ENCODE measurements at places on chromosomes 2 and 18.

DNA sequence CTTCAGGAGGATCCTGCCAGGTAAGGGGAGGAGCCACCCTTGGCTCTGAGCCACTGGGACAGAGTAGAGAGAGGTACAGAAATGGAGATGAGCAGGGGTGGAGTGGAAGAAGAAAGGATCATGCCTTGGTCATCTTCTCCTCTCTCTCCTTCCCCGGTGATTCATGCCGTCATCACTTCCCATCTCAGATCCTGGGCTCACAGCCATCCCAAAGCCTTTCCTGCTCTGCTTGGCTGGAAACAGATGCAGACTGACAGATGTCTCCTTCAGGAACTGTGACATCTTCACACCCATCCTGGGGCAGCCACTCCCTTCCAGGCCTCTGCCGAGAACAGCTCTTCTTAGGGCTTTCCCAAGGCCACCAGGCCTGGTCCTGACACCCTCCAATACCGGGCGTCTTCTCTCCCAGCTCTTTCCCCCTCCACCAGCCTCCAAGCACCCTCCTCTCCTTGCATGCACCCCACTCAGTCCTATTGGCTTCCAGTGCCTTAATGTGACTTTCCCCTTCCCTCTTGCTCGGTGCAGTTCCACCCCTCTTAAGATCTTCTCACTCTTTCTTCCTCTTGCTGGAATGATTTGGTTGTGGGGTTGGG lies 58.3 kb upstream of the TNP1 start:
- no peak for DNase-seq

GRCh38 chr2:128272601-128273468 lies 45.8 kb downstream of the HS6ST1 start:
- DNase-seq: no peak

DNA sequence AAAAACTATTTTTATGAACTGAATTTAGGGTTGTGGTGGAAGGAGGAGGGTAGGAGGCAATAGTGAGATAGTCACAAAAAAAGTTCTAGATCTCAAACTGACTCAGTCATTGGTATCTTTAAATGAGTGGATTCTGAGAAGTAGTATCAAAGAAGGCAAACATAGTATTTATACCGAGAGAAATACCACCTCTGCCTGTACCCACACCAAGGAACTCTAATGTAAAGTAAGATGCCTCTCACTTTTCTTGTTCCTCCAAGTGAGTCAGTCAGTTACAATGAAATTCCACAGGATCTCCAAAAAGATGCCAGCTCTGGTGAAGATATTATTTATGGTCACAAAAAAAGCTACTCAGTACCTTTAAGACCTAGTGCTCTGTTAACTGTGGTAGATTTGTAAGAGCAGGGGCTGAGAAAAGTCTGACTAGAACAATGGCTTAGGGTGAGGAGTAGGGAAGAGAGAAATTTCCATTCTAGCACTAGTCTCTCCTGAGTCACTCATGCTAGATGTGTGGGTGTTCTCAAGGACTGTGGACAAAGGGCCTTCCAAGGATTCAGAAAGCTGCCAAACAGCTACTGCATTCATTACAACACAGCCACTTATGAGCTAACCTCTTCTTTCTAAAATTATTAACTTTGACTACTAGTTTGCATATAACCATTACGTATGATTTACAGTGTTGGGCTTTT lies 36.3 kb downstream of the YWHAQ start:
- DNase-seq: no peak

GRCh38 chr2:200173691-200174090 lies 132.8 kb upstream of the SPATS2L start:
- no peak for DNase-seq

DNA sequence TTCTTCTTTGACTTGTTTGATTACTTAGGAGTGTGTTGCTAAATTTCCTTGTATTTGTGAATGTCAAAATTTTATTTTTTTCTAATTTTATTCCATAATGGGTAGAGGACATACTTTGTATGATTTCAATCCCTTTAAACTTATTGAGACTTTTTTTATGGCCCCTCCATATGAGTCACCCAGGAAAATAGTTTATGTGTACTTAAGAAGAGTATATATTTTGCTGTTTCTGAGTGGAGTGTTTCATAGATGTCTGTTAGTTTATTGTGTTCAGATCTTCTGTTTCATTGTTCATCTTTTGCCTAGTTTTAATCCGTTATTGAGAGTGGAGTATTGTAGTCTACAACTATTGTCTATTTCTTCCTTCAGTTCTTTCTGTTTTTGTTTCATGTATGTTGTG lies 81.9 kb downstream of the EPB41L5 start:
- no peak for DNase-seq

DNA sequence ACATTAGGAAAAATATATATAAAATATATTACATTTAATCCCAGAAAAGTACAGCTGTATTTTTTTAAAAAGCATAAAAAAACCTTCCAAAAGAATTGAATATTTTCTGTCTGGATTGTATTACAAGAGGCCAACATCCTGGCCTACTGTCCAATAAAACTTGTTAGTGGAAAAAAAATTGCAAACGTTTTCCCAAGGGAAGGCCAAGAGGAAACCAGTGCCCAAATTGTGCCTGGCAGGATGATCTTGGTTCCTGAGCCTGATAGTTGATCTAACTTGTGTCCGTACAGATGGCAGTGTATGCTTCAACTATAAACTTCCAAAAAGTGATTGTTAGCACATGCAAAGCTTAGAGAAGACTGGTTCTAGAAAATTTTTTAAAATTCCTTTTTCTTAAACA lies 90.6 kb upstream of the LPIN2 start:
- DNase-seq: no peak

GRCh38 chr18:10951631-10952544 lies 197.5 kb downstream of the PIEZO2 start:
- no peak for DNase-seq

DNA sequence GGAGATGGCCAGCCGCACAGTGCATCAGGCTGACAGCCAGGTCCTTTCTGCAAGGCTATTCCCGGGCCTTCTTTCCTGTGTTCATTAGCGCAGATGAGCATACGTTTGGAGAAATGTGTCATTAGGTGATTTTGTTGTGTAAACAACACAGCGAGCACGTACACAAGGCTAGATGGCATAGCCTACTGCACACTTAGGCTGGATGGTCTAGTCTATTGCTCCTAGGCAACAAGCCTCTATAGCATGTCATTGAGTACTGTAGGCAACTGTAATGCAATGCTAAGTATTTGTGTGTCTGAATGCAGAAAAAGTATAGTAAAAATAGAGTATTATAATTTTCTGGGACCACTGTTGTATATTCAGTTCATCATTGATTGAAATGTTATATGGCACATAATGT lies 50.9 kb upstream of the PHLPP1 start:
- DNase-seq: no peak

DNA sequence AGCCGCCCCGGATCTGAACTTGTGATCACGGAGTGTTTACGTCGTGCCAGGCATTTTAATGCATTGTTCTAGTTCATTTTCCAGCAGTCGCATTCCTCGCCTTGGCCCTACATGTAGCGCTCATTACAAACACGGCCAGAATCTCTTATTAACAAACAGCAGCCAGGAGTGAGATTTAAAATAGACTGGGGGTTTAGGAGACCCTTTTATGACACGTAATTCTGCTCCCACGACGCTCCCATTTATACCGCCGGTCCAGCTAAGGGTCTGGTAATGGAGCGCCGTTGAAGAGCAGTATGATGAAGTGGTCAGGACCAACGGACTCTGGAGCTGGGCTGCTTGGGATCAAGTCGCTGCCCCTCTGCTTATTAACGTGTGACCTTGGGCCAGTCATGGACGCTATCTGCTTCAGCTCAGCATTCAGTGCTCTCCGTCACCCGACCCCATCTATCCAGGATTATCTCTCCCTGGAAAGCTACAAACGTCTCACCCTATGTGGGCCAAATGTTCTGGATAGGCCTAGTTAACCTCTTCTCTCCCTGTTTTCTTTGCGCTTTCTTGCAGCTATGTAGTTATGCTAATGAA lies 745 bp downstream of the MSH2 start:
- DNase-seq: no peak

DNA sequence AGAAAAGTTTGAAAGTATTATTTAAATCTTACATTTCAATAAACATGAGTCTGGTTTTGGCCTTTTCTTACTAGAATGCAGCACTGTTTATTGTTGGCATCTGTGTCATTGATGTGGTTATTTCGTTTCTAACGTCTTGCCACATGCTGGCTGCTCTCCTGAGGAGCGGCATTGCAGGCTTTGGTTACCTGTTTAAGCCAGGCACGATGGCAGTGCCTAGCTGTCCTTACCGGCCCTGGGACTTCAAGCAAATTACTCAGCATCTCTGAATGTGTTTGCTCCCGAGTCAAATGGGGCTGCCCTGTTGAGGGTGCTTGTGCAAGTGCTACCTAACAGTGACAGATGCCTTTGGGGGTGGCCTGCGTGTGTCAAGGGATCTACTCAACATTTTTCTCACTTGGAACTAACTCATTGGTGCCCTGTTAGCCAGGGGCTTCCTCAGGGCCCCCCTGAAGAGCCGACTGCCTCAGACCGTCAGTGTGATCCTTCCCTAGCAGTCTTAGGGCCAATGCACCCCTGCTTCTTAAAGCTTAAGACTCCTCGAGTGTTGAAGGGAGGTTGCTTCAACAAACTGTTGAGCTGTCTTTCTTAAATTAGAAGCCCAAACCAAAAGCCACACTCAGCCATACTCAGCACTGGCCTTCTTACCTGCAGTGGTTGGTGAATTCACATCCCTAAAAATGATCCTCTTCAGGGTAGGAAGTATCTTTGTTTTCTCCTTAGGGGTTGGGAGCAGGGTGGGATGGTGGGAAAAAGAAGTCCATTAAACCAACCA lies 151.5 kb downstream of the NCK2 start:
- DNase-seq: no peak

GRCh38 chr2:239400596-239401066 lies at the start of gene HDAC4:
Gene HDAC4 (minus strand): TSS chr2:239401020. CDS start chr2:239352699, 48,321 bp downstream.
- DNase-seq: no peak

DNA sequence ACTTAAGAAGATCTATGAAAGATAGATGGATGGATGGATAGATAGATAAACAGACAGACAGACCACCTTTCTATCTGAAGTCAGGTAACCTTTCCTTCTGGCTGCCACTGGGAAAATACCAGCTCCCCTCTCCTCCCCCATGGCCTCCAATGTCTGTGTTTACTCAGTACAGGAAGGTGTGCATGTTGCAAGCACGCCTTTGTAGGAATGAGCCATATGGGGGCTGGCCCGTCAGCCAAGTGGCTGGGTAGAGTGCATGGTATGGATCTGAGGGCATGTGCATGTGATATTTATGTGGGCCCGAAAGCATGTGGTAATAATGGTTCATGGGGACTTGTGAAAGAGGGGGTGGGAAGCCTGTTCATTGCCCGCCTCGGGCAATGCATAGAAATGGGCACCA lies 109.2 kb upstream of the FZD7 start:
- no peak for DNase-seq

GRCh38 chr18:50446629-50447028 lies 71.8 kb downstream of the SKA1 start:
- DNase-seq: no peak

DNA sequence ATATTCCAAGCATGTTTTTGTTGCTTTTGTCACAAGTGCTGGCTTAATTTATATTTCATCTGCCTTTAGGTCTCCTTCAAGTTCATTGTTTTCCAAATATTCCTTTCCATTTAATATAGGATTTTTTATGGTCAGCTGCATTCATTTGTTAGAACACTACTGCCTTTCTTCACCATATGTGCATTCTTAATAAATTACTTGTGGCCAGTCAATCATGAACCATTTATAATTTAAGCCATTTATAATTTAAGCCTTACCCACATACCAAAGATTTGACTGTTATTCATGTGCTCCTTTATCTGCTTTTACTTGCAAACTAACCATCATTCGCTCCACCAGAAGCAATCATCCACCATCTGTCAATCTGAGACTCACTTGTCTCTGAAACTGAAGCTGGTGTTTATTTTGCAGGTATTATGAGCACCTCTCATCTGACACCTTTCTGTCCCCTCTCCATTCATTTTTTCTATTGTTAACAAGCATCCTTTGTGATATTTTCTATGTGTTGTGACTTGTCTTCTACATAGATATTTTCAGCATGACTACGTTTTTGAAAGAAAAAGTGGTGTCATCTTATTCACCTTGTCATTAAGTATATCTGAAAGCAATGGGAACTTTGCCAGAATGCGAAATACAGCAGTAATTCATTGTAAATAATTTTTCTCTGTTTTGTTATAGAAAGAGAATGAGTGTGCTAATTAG lies 786.8 kb downstream of the KCNJ3 start:
- no peak for DNase-seq

DNA sequence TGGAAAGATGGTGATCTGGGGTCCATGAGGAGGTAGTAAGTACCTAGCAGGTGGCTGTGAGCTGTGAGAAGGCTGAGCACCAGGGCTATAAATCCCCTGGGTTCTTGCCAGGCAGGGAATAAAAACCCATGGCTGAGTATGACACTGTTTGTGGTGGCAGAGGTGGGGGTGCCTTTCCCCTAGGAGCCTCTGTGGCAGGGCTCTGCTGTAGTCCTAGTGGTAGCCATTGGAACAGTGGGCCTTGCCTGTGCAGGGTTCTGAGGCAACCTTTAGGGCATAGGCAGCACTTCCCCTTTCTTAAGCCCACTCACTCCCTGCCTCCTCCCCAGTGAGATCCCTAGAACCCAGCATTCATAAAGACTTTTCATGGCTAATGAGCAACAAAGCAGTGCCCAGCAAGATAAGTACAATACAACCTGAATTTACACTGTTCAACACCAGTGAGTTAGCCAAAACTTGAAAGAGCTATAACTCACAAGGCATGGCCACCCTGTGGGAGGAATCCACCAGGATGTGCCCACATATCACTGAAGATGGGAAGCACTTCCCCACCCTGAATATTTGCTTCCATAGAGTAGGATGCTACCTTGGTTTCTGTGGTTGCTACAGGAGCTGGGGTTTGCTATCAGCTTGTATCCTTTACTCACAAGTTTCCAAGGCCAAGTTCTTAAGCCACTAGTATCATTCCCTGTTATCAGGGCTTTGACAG lies 100.9 kb upstream of the NEUROD1 start:
- DNase-seq: no peak

DNA sequence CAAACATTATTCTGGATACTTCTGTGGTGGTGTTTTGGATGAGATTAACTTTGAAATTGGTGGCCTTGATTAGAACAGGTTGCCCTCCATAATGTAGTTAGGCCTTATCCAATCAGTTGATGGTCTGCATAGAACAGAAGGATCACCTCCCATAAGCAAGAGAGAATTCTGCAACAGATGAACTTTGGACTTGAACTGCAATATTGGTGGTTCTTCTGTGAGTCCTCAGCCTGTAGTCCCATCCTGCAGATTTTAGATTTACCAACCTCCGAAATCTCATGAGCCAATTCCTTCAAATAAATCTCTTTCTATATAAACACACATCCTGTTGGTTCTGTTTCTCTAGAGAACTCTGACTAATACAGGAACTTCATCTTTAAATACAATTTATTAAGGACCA lies 81.9 kb downstream of the IRS1 start:
- DNase-seq: no peak

GRCh38 chr2:207288628-207289027 lies 122.9 kb upstream of the KLF7 start:
- DNase-seq: no peak

All from liver (tissue), 10 donors.